ENCODE measurements at places on chromosomes 16 and 17.

DNA sequence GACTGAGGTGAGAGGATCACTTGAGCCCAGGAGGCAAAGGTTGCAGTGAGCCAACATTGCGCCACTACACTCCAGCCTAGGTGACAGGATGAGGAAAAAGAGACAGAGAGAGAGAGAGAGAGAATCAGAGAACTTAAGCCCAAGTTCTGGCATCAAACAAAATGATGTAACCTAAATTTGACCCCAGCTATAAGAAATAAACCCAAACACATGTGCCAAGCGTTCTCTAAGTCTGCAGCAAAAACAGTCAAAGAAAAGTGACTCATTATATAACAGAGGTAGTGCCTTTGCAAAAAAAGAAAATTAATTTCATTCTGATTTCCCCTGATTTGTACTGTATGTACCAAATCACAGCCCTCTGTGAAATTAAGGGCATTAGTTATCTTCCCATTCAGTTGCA, 89.5 kb downstream of the CDH11 start:
- no peak for DNase-seq

DNA sequence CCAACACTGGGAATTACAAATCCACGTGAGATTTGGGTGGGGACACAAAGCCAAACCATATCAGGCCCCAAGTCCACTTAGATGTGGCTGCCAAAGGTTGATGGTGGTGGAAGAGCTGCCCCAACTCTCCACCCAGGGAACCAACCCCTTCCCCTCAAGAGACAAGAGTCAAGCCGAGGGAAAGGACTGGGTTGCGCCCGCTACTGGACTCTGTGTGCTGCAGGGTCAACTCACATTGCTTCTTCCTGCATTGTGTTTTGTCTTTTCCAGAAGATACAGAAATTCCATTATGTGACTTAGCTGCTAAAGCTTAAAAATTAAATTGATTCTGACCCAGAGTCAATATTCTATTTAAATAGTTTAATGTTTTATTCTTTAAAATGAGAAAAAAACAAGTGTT, 58.5 kb downstream of the ADAMTS18 start:
- DNase-seq, result no peak

DNA sequence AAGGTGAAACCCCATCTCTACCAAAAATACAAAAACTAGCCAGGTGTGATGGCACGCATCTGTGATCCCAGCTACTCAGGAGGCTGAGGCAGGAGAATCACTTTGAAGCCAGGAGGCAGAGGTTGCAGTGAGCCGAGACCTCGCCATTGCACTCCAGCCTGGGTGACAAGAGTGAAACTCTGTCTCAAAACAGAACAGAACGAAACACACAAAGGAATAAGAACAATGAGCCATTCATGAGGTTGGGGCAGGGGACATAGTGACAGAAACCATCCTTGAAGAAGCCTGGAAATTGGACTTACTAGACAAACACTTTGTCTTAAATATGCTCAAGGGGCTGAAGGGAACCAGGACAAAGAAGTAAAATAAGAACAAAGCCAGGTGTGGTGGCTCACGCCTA, 39.4 kb downstream of the WDR45B start:
- no peak for DNase-seq

DNA sequence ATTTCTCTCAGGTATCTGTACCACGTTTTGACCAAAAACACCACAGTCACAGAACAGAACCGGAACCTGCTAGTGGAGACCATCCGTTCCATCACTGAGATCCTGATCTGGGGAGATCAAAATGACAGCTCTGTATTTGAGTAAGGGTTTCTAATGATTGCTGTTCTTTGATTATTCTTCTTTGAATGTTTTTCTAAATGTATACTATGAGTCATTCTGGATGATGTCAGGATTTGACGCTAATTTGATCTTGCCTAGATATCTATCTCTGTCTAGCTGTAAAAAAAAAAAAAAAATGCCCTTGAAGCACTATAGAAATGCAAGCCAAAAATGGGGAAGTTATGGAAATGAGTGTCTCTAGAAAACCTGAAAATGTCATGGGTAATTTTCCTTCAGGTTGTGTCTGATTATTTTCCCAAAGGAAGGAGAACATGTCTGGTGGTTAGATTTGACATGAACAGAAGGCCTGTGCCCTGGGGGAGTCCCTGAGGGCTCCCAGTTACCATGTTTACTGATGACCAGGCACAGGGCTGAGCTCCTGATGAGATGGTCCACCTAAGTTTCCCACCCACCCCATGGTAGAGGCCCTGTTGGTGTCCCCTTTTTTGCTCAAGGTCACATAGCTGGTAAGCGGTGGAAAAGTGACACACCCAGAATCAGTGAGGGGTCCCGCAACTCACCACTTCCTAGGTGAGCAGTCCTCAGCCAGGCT, 13.6 kb downstream of the CLEC16A start:
- no peak for DNase-seq

GRCh38 chr17:78226055-78226758, 5.2 kb upstream of the TMEM235 start:
- no peak for DNase-seq

- DNase-seq, result no peak
Measured at GRCh38 chr16:61050547-61050946, 985.7 kb downstream of the CDH8 start.

- DNase-seq, result no peak
Measured at GRCh38 chr16:27784351-27785306, 234.7 kb downstream of the KATNIP start.

DNA sequence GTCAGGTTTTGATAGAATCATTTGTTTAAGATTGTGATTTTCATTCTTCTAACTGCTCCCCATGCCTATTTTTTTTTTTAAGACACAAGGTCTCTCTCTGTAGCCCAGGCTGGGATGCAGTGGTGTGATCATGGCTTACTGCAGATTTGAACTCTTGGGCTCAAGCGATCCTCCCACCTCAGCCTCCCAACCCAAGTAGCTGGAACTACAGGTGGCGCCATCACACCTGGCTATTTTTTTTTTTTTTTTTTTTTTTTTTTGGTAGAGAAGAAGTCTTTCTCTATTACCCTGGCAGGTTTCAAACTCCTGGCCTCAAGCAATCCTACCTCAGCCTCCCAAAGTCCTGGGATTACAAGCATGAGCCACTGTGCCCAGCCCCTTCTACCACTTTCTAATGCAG, 223.3 kb downstream of the CBLN1 start:
- DNase-seq, result no peak

DNA sequence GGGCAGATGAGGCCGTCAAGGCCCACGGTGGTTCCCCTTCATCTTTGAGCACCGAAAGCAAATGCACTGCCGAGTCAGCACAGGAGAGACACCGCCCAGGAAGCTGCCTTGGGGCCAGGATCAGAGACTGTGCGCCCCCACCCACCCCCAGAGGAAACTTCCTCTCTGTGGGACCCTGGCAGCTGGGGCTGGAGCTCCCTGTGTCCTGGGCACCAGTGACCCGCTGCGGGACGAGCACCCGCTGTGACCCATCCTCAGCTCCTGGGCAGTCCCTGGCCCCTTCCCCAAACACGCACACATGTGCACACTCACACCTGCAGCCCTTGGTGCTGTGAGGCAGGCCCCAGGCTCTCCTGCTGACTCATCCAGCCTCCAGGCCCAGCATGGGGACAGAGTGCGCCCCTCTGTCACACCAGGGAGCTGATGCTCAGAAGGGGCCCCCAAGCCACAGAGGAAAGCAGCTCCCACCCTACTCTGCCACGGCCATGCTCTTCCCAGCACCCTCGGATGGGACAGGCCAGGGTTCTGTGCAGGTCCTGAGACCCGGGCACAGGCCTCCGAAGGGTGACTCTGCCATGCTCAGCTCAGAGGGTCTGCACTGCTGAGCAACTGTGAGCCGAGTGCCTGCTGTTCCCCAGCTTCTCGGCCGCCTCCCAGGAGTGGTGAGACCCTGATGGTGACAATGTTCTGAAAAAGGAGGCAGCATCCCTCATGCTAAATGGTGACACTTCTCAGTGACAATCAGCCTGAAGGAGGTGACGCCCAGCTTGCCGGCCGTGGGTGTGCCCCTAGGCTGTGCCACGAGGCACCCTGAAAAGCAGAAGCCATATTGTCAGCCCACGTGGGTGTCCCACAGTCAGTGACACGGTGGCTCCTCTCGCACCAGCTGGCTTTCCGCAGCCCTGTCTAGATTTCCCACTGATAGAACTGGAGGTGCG, 3.6 kb downstream of the PIEZO1 start:
- no peak for DNase-seq

GRCh38 chr17:64343071-64343774, 47.4 kb downstream of the PECAM1 start:
- DNase-seq, result no peak
